ENCODE measurements at places on chromosomes 11 and 22.
A peak's percentile ranks its signal among the peaks of the same experiment; 100 is the strongest.

GRCh38 chr11:104254347-104254746 is 90.4 kb upstream of the PDGFD start:
- DNase-seq: no peak

- no peak for DNase-seq
These were observed 105.7 kb upstream of the LUZP2 start for GRCh38 chr11:24391167-24391566.

DNA sequence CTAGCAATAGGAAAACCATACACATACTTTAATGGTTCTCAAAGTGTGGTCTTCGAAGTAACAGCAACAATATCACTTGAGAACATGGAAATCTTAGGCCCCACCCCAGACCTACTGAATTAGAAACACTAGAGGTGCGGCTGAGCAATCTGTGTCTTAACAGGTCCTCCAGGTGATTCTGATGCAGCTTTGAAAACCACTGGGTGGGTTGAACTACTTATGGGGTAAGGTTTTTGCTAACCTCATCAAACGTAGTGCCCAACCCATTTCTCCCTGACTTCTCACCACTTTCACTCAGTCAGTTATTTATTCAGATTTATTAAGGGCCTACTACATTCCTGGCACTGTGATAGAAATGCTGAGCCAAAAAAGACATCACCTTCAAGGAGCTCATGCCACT is 3.7 kb downstream of the MPZL2 start:
- no peak for DNase-seq

DNA sequence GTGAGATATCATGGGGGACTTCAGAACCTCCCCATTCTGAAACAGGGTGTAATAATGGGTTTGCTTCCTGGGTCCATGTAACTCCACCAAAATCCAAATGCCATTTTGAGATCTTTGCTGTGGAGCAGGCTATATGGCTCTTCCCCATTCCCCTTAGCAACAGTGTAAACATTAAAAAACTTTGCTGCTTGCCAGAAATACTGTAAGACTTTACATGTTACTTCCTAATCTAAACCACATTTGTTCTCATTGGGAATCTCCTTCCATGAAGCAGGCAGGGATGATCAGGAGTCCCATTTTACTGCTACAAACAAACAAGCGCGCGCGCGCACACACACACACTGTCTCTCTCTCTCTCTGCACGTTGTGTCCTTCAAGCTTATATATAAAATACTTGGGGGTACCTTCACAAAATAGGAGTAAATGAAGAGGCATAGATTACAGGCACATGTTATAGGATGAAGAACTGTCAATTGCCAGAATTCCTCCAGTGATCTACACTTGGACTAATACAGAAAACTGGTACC is 86.5 kb downstream of the ANO3 start:
- peak; percentile 49 for DNase-seq

DNA sequence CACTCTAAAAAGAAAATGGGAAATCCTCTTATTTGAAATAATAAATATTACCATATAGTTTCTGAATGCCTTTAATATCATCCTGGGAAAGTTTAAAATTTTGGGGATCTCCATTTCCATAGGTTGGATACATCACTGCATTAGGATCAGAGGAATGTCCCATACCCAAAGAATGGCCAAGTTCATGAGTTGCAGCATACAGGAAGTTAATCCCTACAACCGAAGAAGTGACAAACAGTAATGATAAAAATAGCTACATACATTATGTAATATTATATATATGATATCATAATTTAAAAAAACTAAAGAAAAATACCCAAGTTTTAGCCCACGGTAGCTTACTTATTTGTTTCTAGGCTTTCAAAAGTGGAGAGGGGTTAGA is 7.4 kb downstream of the MMP7 start:
- DNase-seq: no peak

DNA sequence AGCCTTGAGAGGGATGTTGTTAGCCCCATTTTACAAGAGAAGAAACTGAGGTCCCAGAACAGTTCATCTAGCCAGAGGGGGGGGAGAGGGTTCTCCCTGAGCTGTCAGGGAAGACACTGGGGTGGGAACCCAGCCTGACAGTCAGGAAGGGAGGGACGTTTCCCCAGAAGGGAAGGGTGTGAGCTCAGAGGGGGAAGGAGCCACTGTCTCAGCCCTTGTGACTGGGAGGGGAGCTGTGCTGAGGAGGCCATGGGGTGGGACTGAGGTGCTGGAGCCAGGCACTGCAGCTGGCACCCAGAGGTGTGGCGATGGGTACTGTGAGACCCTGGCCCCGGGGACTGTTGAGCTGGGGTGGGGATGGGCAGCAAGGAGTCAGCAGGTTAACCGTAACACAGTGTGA is 35.7 kb downstream of the DAGLA start:
- no peak for DNase-seq

- no peak for DNase-seq
These were observed 27.1 kb upstream of the TMA7B start for GRCh38 chr22:39932918-39933649.

DNA sequence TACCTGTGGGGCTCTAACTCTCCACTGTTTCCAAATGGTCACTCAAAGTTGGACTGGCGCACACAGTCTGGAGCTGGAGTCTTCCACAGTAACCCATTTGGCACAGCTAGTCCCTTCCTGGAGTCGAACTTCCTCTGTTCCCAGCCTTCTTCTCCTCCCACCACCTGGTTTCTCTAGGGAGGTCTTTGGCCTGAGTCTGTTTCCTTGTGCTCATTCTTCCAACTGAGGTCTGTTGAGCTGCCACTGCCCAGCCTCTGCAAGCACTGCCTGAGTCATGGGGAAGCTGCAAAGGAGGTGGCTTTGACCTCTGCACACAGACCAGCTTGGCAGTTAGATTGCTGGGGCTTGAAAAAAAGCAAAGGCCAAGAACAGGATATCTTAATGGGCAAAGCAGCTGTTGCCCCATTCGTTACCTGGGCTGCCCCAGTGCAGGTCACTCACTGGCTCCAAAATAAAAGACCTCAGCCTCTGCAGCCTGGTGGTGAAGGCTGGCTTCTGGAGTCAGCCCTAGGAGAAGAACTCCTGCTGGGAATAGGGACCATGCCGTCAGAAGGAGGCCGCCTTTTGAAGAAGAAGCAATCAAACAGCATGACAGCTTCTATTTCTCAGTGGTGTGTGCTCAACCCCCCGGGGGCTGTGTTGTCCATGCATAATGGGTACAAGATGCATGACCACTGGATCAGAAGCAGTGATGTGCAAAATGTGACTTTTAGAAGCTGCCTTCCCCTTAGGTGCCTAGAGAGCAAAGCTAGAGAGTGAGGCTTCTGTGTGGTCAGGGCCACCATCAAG is 3.0 kb downstream of the ADAMTS15 start:
- no peak for DNase-seq

GRCh38 chr11:86523738-86524619 is 148.4 kb downstream of the ME3 start:
- DNase-seq: no peak

DNA sequence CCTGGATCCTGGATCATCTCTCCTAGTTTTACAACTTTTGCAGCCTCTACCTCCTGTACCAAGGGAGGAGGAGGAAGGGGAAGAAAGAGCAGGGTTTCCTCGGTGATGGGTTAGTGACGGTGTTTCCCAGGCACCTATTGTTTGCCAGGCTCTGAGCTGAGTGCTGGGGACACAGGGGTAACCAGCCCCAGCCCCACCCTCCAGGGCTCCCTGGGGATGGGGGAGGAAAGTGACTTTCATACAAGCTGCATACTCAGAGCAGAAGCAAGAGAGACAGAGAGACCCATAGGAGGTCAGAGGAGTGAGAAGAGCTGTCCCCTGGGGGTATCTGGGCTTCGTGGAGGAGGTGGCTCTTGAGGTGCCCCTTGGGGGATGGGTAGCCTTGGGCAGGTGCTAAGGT is 89.4 kb upstream of the THY1 start:
- DNase-seq: no peak

- DNase-seq: no peak
These were observed 100.0 kb downstream of the RPS6KA4 start for GRCh38 chr11:64458997-64459396.

DNA sequence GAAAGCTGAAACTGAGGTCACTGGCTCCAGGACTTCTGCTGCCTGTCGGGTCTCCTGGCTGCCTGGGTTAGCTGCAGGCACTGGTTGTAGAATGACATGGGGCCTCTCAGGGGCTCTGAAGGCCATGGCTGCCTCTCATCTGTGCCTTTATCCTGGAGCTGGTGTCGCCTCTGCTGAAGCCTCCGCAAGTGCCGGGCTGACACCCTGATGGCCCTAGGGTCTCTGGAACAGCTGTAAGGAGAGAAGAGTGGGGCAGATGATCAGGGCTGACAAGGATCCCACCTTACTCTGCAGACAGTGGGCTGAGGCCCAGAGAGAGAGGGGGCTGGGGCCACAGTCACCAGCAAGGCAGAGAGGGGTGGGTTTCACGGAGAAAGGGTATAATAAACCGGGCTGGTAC is 4.6 kb downstream of the PLA2G3 start:
- DNase-seq: no peak

DNA sequence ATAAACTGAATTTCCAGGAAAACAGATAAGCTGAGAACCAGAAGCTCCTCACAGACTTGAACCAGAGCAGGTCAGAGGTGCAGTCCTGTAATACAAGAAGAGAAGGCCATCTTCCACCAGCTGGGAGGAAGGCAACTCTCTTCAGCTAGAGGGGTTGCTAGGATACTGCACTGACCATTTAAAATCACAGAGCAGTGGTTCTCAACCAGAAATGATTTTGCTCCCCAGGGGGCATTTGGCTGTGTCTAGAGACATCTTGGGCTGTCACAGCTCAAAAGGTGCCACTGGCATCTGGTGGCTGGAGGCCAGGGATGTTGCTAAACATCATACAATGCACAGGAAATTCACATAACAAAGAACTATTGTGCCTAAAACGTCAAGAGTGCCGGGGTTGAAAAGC is 17.2 kb downstream of the OPCML start:
- no peak for DNase-seq

- DNase-seq: no peak
These were observed 7.9 kb downstream of the FEN1 start for GRCh38 chr11:61800331-61801281.

DNA sequence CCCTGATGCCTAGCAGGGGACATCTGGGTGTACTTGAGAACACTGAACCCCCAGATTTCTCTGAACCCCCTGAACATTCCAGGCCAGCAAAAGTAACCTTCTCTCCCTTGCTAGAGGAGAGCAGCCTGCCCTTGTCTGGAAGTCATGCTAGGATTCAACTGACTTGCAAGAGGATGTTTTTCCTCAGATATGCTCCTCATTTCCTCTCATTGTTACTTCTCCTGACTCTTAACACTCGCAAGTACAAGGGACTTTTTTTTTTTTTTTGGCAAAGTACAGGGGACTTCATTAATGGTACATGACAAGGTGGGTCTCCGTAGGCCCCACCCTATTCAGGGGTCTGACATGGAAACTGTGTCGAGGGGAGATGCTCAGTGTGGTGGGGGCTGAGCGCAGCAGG is 6.3 kb upstream of the MCHR1 start:
- DNase-seq: no peak

DNA sequence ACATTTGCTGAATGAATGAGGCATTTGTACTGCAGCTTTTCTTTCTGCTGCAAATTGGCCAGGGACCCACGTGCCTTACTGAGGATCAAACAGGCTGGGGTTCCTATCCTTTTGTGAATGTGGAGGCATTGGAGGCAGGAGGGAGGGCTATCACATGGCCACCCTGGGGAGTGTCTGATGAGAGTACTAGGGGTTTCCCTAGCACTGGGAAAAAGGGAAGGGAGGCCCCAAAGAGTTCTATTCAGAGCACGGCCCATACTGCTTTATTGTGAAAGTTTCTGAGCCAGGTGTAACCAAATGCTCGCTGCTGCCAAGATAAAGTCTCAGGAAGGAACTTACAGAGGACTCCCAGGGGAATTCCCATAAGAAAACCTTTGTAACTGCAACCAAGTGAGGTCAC is 78.4 kb upstream of the ANO1 start:
- DNase-seq: no peak

- no peak for DNase-seq
These were observed 2.5 kb downstream of the ARHGAP32 start for GRCh38 chr11:129189646-129190045.

DNA sequence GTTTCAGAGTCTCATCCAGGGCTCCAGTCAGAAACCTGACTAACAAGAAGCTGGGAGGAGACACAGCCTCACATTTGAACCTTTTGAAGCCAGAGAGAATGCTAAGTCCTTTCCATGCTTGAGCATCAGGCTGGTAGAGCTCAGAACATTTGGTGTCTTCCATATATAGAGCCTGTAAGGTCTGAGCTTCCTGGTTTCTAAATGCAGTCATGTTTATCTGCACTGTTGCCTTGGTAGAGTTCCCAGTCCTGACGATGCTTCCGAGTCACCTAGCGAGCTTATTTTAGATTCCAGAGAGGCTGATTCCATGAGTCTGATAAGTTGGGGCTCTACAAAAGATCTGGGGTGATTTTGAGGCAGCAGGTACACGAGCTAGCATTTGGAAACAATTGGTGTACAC is 68.4 kb upstream of the SORL1 start:
- no peak for DNase-seq

GRCh38 chr11:85756401-85757200 is 54.3 kb downstream of the SYTL2 start:
- no peak for DNase-seq

DNA sequence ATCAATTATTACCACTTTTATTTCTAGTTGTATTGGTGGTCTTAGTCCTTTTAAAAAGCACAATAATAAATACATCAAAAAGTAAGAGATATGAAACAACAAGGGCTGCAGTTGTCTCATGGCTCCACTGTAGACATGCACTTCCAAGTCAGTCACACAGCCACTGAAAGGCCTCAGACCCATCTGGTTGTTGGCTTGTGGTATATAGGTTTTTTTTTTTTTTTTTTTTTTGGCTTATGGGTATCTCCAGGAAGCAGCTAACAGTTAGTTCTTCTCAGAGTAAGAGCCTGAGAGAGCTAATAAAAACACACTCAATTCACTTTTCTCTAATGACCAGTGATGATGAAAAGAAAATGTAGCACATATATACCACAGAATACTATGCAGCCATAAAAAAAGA is 6.0 kb upstream of the OR52E6 start:
- no peak for DNase-seq

DNA sequence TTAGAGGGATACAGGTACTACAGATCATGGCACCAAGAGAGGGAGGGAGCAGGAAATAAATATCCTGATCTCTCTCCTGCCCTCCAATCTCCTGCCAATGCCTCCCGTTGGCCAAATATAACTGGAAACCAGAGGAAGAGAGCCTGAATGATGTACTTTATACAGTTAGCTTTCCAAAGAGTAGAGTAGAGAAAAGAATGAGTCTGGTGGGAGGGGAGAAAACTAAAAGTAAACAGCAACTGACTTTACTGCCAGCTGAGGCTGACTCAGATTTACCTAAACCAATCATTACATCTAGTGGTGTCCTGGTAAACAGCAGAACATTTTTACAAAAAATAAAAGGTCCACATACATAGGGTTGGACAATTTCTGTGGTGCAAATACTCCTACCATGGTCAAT is 5.1 kb downstream of the MPZL3 start:
- no peak for DNase-seq

- DNase-seq: no peak
These were observed 17.6 kb upstream of the PRSS23 start for GRCh38 chr11:86782742-86783141.

GRCh38 chr11:111797145-111797581 is 31.0 kb upstream of the PPP2R1B start:
- DNase-seq: no peak

Data from forelimb muscle (tissue), 1 donor.